ENCODE measurements at places on chromosomes 1 and 21.

- H3K27me3 ChIP-seq, result no peaks in the 10 kb centered on the region
- H3K4me1 ChIP-seq, result peaks cover 95% of the 10 kb centered on the region
- no peak overlapping the region for H3K27ac ChIP-seq
- DNase-seq, result peak; percentile 31
- H3K36me3 ChIP-seq, result no peaks in the 10 kb centered on the region
- peak overlapping the region; percentile 12 for H3K4me3 ChIP-seq
Measured at GRCh38 chr1:54287176-54287650, 87.2 kb downstream of the MRPL37 start.

- DNase-seq, result no peak
- H3K36me3 ChIP-seq, result no peaks in the 10 kb centered on the region
- H3K27me3 ChIP-seq, result no peaks in the 10 kb centered on the region
- H3K4me1 ChIP-seq, result no peaks in the 10 kb centered on the region
- H3K4me3 ChIP-seq, result no peak overlapping the region
- no peak overlapping the region for H3K27ac ChIP-seq
Measured at GRCh38 chr1:66439031-66439740, 94.8 kb upstream of the SGIP1 start.

- H3K27me3 ChIP-seq, result no peaks in the 10 kb centered on the region
- peaks cover 8% of the 10 kb centered on the region for H3K4me1 ChIP-seq
- no peak for DNase-seq
- no peak overlapping the region for H3K27ac ChIP-seq
Measured at GRCh38 chr1:222461941-222462340, 86.0 kb downstream of the HHIPL2 start.

GRCh38 chr1:67270541-67270940, 37.1 kb upstream of the IL12RB2 start:
- no peaks in the 10 kb centered on the region for H3K4me1 ChIP-seq
- H3K27me3 ChIP-seq, result no peaks in the 10 kb centered on the region
- no peaks in the 10 kb centered on the region for H3K36me3 ChIP-seq
- DNase-seq, result no peak
- H3K27ac ChIP-seq, result no peak overlapping the region

- no peaks in the 10 kb centered on the region for H3K27me3 ChIP-seq
- peaks cover 10% of the 10 kb centered on the region for H3K36me3 ChIP-seq
- no peak overlapping the region for H3K27ac ChIP-seq
Measured at GRCh38 chr1:207832796-207833195, 78.1 kb downstream of the CD34 start.

GRCh38 chr1:149965440-149965839, 28.8 kb upstream of the MTMR11 start:
- H3K36me3 ChIP-seq, result peaks cover 13% of the 10 kb centered on the region
- no peaks in the 10 kb centered on the region for H3K4me1 ChIP-seq
- no peaks in the 10 kb centered on the region for H3K27me3 ChIP-seq

- H3K4me1 ChIP-seq, result no peaks in the 10 kb centered on the region
- H3K4me3 ChIP-seq, result no peak overlapping the region
- DNase-seq, result no peak
- no peaks in the 10 kb centered on the region for H3K36me3 ChIP-seq
- no peaks in the 10 kb centered on the region for H3K27me3 ChIP-seq
Measured at GRCh38 chr1:4032571-4032970, 132.5 kb upstream of the C1orf174 start.

GRCh38 chr1:245771511-245772281, 616.9 kb downstream of the KIF26B start:
- no peak overlapping the region for H3K27ac ChIP-seq
- no peak overlapping the region for H3K4me3 ChIP-seq
- H3K4me1 ChIP-seq, result no peaks in the 10 kb centered on the region
- DNase-seq, result no peak
- H3K27me3 ChIP-seq, result no peaks in the 10 kb centered on the region

- H3K27ac ChIP-seq, result no peak overlapping the region
- H3K36me3 ChIP-seq, result peaks cover 12% of the 10 kb centered on the region
- no peaks in the 10 kb centered on the region for H3K4me1 ChIP-seq
Measured at GRCh38 chr1:77830946-77831345, 51.5 kb downstream of the MIGA1 start.

DNA sequence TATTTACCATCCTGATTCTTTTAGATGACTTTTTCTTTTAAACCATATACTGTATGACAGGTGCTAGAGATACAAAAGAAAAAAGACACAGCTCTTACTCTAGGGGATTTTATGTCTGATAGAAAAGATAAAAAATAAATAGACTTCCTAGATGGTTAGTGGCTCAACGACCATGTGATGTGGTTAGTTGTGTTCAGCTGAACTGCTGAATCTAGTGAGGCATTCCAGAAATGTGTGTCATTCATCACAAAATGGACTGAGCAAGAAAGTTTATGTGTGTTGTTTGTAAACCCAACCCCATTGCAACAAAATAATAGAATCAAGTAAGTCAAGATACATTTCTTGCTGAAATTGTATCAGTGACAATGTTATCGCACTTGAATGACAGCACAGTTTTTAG, 205.8 kb upstream of the LYPLAL1 start:
- H3K4me1 ChIP-seq, result no peaks in the 10 kb centered on the region
- no peak overlapping the region for H3K4me3 ChIP-seq
- H3K36me3 ChIP-seq, result no peaks in the 10 kb centered on the region
- no peak for DNase-seq

GRCh38 chr1:245160741-245161400, 6.1 kb downstream of the KIF26B start:
- no peaks in the 10 kb centered on the region for H3K36me3 ChIP-seq
- H3K4me3 ChIP-seq, result no peak overlapping the region
- H3K27ac ChIP-seq, result no peak overlapping the region
- peaks cover 12% of the 10 kb centered on the region for H3K27me3 ChIP-seq
- H3K4me1 ChIP-seq, result peaks cover 3% of the 10 kb centered on the region
- DNase-seq, result no peak

DNA sequence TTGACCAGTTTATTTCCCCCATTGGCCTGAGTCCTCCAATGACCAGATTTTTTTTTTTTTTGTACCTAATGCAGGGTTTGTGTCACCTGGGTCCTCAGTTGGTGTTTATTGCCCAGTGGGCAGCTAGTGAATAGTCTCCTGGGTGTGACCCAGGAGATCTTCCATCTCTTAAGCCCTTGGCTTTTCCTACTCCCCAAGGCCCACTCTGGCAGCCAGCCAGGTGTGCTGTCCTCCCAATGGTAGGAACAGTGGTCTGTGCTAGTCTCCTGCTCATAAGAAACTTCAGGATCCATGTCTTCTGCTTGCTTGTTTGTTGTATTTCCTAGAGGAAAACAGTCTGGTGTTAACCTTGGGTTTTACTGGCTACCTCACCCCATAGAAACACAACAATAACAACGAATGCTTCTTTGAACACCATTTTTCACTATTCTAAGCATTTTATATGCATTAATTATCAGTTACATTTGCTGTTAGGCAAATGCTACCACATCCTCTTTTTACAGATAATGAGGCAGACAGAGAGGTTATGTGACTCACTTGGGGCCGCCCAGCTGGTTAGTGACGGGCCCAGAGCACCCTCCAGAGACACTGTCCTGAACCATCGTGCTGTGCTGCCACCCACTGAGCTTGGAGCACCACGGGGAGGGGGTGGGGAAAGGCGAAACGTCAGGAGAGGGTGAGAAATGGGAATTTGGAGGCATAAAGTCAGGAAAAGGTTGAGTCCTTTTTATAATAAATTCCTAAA, 107.5 kb downstream of the HIVEP3 start:
- peaks cover 36% of the 10 kb centered on the region for H3K4me1 ChIP-seq
- H3K27me3 ChIP-seq, result no peaks in the 10 kb centered on the region
- H3K4me3 ChIP-seq, result no peak overlapping the region
- no peak overlapping the region for H3K27ac ChIP-seq
- DNase-seq, result no peak

DNA sequence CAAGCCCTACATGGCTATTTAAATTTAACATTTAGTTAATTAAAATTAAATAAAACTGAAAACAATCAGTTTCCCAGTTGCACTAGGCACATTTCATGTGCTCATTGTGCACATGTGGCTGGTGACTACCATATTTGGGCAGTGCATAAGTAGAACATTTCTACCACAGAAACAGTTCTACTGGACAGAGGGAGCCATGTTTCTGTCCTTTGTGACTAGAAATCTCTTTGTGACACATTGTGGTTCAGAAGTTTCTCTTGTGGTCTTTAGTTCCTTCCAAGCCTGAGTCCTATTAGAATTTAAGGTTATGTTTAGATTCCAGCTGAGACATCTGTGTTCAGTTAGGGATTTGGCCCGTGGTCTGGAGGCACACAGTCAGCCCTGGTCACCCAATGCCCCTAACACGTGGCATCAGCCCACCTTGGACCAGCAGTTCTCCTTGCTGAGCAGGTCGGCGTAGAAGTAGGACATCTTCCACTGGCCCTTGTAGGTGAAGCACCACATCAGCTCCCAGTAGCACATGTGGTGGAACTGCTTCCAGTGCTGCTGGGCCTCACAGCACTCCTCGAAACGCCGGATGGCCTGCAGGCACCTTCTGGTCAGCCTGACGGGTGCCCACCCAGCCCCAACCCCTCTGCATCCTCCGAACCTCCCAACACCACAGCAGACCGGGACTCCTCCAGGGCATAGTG, 29.1 kb downstream of the TTC39A start:
- H3K27ac ChIP-seq, result no peak overlapping the region
- DNase-seq, result no peak
- H3K4me3 ChIP-seq, result no peak overlapping the region
- no peaks in the 10 kb centered on the region for H3K27me3 ChIP-seq
- H3K36me3 ChIP-seq, result no peaks in the 10 kb centered on the region
- H3K4me1 ChIP-seq, result no peaks in the 10 kb centered on the region

DNA sequence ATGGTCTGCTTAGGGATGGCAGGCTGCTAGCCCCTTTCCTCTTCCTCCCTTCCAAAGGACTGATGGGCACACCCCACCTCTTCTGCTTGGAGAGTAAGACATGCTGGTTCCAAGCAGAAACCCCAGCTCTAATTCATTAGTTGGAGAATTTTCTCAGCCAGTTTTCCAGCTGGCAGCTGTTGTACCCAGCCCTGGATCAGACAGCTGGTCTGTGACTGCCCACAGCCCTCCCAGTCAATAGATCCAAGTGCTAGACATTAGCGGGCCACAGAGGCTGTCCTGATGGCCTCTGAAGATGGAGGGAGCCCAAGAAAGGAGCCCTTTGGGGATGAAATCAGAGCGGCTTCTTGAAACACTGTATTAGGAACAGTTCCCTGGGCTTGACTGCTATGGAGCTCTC, 35.8 kb downstream of the ACOT11 start:
- no peaks in the 10 kb centered on the region for H3K27me3 ChIP-seq
- H3K27ac ChIP-seq, result no peak overlapping the region
- no peak for DNase-seq
- no peaks in the 10 kb centered on the region for H3K4me1 ChIP-seq

GRCh38 chr1:115021145-115021544, 8.5 kb upstream of the TSHB start:
- no peaks in the 10 kb centered on the region for H3K27me3 ChIP-seq
- H3K36me3 ChIP-seq, result no peaks in the 10 kb centered on the region
- H3K27ac ChIP-seq, result no peak overlapping the region
- H3K4me3 ChIP-seq, result no peak overlapping the region
- H3K4me1 ChIP-seq, result no peaks in the 10 kb centered on the region
- DNase-seq, result no peak

DNA sequence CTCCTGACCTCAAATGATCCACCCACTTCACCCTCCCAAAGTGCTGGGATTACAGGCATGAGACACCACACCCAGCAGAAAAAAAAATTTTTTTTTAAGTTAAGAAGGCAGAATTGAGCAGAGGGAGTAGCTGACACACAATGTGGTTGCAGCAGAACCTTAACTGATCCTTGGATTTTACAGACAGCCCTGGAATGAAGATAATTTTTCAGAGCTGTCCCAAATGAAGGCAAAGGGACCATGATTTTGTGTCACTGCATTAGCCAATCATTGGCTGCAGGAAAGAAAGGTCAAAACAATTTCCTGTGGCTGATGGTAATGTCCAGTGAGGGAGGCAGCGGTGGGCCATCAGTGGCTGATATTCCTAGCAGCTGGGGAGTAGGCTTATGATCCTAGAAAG, 19.3 kb upstream of the AQP10 start:
- H3K4me3 ChIP-seq, result no peak overlapping the region
- no peaks in the 10 kb centered on the region for H3K27me3 ChIP-seq
- no peak for DNase-seq
- H3K27ac ChIP-seq, result no peak overlapping the region

DNA sequence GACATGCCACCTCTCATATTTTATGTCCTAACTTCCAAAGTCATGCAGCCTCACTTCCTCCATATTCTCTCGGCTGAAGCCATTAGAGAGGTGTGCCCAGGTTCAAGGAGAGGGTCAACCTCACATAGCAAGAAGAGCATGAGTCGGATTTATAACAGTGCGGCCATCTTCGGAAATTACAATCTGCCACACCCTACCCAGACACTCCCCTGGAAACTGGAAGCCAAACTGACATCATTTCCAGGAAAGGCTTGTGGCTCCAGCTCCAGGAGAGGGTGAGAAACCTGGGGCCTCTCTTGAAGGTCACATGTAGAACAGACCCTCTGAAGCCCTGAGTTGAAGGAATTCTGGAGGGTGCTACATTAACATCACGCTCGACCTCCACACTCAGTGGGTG, 73.5 kb downstream of the RRAGC start:
- H3K36me3 ChIP-seq, result no peaks in the 10 kb centered on the region
- H3K27me3 ChIP-seq, result peaks cover 10% of the 10 kb centered on the region
- DNase-seq, result no peak
- H3K4me1 ChIP-seq, result no peaks in the 10 kb centered on the region

- H3K27me3 ChIP-seq, result no peaks in the 10 kb centered on the region
- no peak overlapping the region for H3K4me3 ChIP-seq
- H3K27ac ChIP-seq, result no peak overlapping the region
- DNase-seq, result no peak
- no peaks in the 10 kb centered on the region for H3K4me1 ChIP-seq
Measured at GRCh38 chr1:112444269-112444668, 48.3 kb downstream of the CTTNBP2NL start.

- no peak overlapping the region for H3K4me3 ChIP-seq
- no peaks in the 10 kb centered on the region for H3K4me1 ChIP-seq
- H3K27ac ChIP-seq, result no peak overlapping the region
- no peaks in the 10 kb centered on the region for H3K27me3 ChIP-seq
- H3K36me3 ChIP-seq, result no peaks in the 10 kb centered on the region
- no peak for DNase-seq
Measured at GRCh38 chr1:199463521-199464127, 563.9 kb upstream of the NR5A2 start.

DNA sequence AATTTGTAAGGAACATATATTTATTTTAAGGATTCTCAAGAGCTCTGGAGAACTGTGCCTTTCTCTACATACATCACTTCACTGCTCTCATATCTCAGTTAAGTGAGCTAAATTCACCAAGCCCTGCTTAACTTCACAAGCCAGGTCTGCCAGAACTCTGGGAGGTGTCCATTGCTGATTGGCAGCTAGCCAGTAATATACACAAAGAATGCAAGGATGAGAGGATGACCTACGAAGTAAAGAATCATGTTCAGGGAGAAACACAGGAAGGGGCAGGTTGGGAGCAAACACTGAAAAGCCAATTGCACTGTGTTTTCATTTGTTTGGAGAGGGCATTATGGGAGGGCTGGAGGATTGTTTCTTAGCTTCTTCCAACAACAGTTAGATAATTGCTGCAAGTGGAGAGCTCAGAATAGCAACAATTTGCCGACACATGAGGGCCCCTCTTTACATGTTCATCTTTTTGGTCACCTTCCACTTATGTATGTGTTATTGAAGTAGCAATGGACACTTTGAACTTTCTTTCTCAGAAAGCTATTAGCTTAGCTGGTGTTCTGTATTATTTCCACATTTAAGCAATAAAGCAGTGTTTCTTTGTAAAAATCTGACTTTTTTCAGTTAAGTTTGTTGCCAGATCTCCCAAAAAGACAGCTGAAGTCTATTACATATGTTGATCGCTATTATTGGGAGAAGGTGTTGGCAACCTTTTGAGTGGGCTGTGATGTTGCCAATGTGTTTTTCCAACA, 254.8 kb downstream of the LTN1 start:
- no peaks in the 10 kb centered on the region for H3K27me3 ChIP-seq
- no peaks in the 10 kb centered on the region for H3K36me3 ChIP-seq
- H3K27ac ChIP-seq, result no peak overlapping the region
- no peak overlapping the region for H3K4me3 ChIP-seq
- no peak for DNase-seq
